Stimulated activated CD4-positive, alpha-beta T cell treated with anti-CD3 and anti-CD28 coated beads, Interleukin-12 subunit alpha, Interleukin-12 subunit beta, amount 100 ng/mL, for 24 hours (primary cell): ENCODE measurements at places on chromosomes 11 and 22.

- DNase-seq = no peak
These were observed 62.6 kb downstream of the MPPED1 start for GRCh38 chr22:43474161-43475101.

GRCh38 chr11:103927535-103927934 lies 108.9 kb upstream of the DDI1 start:
- no peak for DNase-seq

GRCh38 chr11:12123273-12123672 lies 12.9 kb downstream of the MICAL2 start:
- no peak for DNase-seq

- no peak for DNase-seq
These were observed 30.9 kb downstream of the SLC36A4 start for GRCh38 chr11:93166862-93167261.

DNA sequence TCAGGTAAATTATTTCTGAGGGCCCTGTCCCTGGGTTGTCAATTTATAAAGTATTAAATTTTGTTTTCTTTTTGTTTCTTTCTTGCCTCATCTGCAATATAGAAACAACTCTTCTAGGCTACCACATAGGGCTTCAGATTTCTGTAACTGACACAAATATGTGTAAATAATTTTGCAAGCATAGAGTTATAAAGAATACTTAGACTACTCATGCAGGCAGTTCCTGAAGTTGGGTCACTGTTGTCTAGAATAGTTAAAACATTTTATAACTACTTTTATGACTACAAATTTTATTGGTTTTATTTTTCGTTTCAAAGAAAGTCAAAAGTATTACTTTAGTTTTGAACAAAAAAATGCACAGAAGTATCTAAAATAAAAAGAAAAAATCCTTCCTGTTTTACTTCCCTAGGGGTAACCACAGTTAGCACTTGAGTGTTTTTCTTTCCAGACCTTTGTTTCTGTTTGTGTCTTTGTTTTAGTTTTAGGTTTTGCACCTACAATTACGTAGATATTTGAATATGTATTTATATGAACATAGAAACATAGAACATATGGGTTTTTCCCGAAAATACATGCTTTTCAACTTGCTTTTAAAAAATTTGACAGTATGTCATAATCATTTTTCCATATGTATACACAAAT lies 12.4 kb upstream of the TMEM123 start:
- no peak for DNase-seq

DNA sequence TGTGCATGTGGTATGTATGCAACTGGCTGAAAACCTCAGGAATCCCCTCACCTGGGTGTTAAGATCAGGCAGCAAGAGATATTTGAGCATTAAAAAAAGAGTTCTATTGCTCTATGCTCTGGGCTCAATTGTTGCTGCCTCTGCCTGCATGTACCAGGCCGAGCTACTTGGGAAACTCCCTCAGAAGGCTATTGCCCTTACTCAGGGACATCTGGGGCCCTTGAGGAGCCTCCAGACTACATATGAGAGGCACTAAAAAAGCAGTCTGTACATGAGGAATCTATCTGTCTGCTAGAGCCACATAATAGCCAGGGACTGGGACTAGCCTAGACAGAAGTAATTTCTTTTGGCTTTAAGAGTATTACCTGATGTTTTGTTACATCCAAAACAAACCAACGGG lies 120.1 kb downstream of the SWAP70 start:
- no peak for DNase-seq

GRCh38 chr11:57761301-57762234 lies at the start of gene CTNND1:
CTNND1 (plus strand) TSS chr11:57761802; CDS start chr11:57791479, 29,677 bp downstream.
- DNase-seq = no peak

DNA sequence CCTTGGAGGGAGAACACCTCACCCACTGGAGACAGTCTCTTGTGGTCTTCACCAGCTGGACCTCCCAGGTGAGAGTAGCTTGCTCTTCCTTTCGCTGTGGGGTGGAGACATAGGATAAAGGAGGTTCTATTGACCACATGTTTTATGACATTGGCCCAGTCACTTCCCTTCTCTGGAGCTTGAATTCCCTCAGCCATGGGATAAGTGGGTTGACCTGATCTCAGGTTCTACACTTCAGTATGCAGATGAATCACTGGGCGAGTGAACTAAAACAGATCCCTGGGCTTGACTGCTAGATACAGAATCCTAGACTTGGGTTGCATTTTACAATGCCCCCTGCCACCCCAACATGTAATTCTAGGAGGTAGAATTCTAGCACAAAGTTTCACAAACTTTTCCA lies 54.8 kb upstream of the PRSS23 start:
- no peak for DNase-seq

GRCh38 chr11:88303037-88303436 lies 34.5 kb downstream of the CTSC start:
- DNase-seq = no peak

DNA sequence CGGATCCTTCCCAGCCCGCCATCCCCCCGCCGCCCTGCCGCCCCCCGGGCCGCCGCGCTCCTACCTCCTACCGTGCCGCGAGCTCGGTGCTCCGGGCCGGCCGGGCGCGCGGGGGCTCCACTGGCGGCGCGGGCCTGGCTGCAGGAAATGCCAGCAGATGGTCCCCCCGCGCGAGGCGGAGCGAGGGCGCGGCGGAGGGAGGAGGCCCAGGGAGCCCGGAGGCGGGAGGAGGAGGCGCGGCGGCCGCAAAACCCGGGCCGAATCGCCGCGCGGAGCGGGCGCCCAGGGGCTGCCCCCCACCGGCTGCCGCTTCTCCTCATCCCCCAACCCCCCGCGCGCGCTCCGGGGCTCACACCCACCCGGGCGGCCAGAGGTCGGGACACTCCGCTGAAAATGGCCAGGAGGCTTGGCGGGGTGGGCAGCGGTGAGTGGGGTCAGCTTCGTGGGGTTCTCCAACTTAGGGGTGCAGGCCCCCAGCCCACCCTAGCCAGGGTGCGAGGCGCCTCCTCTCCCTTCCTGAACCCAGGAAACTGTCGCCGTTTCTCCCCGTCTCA lies at the start of gene OSBPL5:
Gene OSBPL5 (minus strand): TSS at position 159 of the 554 bp plus-strand sequence. CDS start 36,162 bp downstream, outside the sequence.
- DNase-seq = peak; percentile 38

GRCh38 chr11:91220476-91221202 lies 997.8 kb upstream of the CHORDC1 start:
- DNase-seq = no peak

- no peak for DNase-seq
These were observed 14.2 kb upstream of the MOB2 start for GRCh38 chr11:1500466-1501420.

DNA sequence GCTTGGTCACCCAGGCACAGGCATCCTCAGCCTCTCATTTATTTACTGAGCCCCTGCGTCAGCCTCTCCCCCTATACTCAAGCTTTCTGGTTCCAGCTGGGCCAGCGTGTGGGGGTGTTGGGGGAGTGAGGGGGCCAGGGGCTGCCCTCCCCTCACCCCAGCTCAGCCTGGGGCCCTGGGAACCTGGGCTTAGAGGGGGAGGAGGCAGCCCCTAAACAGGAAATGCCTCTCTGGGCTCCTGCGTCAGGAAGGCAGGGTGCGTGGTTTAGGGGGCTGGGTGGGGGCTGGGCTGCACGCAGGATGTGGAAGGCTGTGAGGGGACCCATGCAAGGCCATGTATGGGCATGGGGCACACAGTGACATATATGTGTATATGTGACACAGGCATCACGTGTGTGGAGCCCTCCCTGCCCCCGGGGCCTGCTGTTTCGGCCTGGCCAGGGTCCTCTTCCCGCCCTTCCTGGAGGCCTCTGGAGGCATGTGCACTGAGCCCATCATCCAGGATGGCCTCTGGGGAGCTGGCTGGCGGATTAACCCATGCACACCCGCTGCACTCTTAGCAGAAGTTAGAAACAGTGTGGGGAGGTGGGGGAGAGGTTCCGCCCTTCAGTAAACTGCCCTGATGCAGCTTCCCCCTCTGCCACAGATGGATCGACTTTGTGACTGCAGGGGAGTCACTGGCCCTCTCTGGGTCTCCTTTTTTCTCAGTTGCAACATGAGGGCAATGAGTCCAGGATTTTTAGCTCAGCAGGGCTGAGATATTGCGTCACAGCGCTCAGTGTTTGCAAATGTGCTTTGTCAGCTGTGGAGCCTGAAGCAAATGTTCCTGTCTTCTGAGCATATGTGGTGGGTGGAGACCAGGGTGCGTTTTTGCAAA lies 1.1 kb upstream of the CD248 start:
- no peak for DNase-seq

- DNase-seq = peak; percentile 51
These were observed 106.8 kb upstream of the CLMP start for GRCh38 chr11:123301696-123302400.

DNA sequence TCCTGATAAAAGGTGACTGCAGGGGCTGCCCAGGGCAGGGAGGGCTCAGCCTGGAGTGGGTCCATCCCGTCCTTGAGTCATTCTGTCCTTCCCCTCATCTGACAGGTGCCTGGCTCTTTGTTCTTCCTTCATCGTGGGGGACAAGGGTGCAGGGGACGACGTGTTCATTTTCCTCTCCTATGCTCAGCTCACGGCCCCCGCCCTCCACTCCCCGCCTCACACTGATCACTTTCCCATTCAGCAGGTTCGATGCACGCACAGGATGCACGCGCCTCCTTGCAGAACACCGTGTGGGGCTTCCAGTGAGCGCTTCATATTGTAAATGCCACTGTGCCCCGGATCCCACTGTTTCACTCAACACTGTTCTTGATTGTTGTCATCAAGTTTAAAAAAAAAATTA lies 32.7 kb upstream of the SHANK2 start:
- no peak for DNase-seq

DNA sequence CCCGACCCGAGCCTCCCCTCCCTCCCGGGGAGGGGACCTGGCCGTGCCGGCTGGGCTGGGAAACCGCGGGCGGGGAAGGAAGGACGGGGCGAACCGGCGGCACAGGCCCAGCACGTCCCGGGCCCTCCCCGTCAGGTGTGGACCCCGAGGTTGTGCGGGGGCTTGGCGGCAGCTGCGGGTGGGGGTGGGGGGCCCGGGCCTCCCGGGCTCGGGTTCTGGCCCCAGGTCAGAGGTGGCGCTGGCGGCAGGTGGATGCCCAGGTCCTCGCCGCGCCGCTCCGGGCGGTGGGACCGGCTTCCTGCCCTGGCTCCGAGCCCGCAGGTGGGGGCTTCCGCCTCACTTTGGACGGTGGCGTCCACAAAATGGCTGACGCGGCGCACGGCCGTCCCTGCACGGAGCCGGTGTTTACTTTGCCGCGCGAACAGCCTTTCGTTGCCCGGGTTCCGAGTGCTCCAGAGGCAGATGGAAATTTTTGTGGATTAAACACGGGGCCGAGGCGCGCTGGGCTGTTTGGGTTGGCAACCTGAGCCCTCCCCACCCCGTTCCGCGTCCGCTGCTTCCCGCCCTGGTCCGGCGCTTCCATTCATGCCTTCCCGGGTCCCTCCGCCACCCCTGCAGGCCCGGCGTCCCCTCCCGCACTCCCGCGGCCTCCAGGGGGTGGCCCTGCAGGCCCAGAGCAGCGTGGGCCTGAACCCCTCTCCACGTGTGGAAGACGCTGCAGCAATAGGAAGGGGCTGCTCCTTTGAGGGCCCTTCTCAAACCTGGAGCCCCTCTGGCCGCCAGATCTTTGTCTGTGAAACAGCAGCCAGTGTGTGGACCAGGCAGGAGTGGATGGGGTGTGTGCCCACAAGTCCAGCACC lies 92.0 kb upstream of the KCNQ1OT1 start:
- no peak for DNase-seq

DNA sequence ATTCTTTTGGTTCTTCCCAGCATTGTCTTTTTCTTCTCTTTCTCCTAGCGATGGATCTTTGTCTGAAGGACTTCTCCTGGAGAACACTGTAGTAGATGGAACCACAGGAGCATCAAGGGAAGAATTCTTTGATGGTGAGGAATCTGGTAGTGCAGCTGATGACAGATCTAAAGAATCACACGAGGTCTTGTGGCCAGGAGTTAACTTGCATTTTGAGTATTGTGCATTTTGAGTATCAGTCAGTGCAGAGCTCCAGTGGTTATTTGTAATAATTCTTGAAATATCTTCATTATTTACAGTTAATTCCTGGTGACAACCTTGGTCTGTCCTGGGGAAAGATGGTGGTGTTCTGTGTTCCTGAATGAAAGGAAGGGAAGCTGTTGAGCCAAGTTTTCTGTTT lies 14.5 kb upstream of the POGLUT3 start:
- no peak for DNase-seq

DNA sequence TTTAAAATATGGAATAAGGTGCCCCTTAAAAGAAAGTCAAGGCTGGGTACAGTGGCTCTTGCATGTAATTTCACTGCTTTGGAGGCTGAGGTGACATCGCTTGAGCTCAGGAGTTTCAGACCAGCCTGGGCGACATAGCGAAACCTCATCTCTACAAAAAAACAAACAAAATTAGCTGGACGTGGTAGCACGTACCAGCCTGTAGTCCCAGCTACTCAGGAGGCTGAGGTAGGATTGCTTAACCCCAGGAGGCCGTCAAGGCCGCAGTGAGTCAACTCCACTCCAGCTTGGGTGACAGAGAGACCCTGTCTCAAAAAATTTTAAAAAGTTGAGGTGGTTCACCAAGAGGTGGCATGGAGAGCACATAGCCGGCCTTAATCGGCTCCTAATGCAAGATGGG lies 17.7 kb upstream of the ADORA2A start:
- DNase-seq = no peak

DNA sequence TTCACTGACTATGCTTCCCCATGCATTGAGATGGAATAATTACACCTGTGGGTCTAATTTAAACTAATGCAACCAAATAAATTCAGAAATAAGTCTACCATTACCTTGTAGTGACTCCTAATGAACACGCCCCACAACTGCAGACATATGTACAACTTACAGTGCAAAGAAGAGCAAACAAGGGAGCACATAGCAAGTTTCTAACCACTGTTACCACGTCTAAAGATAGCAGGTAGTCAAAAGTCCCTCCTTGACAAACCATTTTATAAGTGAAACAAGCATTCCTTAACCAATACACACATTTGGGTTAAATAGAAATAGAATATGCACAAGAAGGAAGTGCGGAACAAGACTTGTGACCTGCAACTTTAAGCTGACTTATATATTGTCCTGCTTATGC lies 20.6 kb downstream of the PHF21A start:
- no peak for DNase-seq

- no peak for DNase-seq
These were observed 1157.5 kb upstream of the RAG2 start for GRCh38 chr11:37755521-37755920.

DNA sequence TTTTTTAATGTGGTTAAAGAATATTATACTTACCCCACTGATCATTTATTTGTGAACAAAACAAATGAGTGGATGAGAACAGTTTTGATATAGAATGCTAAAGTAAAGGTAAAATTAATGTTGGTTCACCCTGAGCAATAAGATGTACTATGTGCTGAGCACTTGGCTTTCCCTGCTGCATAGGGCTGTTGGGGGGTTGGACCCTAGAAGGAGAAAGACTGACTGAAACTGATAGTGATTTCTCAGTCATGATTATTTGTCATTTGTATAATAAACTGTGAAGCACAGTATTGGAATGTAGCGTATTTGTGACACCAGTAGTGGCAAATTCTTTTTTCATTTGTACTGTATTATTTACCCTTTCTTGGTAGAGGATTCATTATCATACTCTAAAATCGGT lies 63.3 kb downstream of the PRMT3 start:
- DNase-seq = no peak

GRCh38 chr22:29988719-29989118 lies 91.5 kb upstream of the HORMAD2 start:
- no peak for DNase-seq

GRCh38 chr11:297051-297585 lies 2.2 kb downstream of the IFITM5 start:
- DNase-seq = no peak

- DNase-seq = no peak
These were observed 103.5 kb downstream of the C11orf58 start for GRCh38 chr11:16841984-16842383.

- no peak for DNase-seq
These were observed 2.3 kb downstream of the PICALM start for GRCh38 chr11:86066657-86067008.

- DNase-seq = no peak
These were observed 7.8 kb downstream of the SIPA1 start for GRCh38 chr11:65645710-65646109.

GRCh38 chr11:72724851-72725723 lies 27.1 kb downstream of the ARAP1 start:
- DNase-seq = peak; percentile 68
